ENCODE measurements at places on chromosomes 7 and 10.

GRCh38 chr10:119807960-119808697, 64.5 kb downstream of the MCMBP start:
- DNase-seq, result no peak

GRCh38 chr10:65325913-65326312, 1599.9 kb upstream of the LRRTM3 start:
- DNase-seq, result no peak

GRCh38 chr7:98913026-98913425, 34.7 kb downstream of the TRRAP start:
- no peak for DNase-seq

DNA sequence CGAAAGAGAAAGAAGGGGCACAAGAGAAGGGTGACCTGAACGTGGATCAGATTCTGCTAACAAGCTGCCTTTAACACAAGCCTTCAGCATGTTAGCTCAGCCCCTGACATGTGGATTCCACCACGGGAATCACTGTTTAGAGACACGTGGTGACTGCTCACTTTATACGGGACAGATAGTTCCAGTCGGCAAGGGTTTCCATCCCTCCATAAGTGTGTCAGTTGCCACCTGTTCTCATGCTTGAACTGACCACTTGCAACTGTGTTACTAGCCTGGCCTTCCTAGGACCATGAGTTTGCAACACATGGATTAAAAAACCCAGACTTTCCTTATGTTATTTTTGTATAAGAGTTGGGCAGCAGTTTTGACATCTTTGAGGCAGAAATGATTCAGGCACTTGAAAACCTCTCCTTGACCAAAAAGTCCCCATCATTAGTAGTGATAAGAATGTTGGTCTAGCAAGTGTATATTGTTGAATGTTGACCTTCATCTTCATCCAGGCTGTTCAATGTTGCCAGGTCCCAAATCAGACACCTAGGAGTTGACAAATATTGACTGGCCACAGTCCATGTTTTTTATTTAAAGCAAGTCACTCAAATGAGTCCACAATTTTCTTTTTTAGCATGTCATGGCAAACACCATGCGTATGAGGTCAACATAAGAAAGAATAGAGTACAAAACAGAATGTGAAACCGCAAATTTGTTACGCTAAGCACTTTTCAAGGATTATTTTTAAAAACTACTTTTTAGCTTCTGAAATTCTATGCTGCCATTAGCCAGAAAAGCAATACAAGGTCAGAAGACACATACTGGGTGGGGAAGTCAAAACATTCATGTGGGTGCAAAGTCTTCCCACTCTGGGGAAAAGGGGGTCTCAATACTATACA, 101.6 kb downstream of the ABLIM1 start:
- DNase-seq, result no peak

- no peak for DNase-seq
Measured at GRCh38 chr10:14039968-14040668, 290.6 kb downstream of the FRMD4A start.

DNA sequence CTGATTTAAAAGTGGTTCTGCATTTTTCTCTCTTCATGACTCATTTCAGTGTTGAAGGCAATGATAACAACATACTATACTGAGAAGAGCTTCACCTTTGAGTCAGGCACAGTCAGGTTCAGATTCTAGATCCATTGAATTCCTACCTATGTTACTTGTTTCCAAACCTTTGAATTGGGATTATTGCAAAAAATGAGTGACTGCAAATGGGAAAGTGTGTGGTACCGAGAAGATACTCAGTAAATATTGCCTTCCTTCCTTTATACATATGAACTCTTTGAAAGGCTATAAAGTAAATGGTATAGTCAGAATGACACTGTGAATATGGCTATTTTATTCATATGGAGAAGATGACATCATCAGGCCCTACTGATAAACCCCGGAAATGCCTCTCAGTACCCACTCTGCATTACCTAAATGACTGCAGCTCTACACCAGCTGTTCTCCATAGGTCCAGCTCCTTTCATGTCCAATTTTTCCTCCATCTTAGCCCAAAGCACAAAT, 66.7 kb upstream of the FGL2 start:
- no peak for DNase-seq

- DNase-seq, result no peak
Measured at GRCh38 chr10:58518775-58519174, 6.1 kb downstream of the BICC1 start.

- no peak for DNase-seq
Measured at GRCh38 chr10:82037076-82037475, 162.1 kb downstream of the NRG3 start.
